Stimulated activated CD8-positive, alpha-beta memory T cell treated with anti-CD3 and anti-CD28 coated beads, Interleukin-7, amount 100 ng/mL, for 1 hour (primary cell): ENCODE measurements at places on chromosomes 7 and 10.

GRCh38 chr10:49512121-49512809 lies 26.7 kb downstream of the ERCC6 start:
- DNase-seq, result no peak

DNA sequence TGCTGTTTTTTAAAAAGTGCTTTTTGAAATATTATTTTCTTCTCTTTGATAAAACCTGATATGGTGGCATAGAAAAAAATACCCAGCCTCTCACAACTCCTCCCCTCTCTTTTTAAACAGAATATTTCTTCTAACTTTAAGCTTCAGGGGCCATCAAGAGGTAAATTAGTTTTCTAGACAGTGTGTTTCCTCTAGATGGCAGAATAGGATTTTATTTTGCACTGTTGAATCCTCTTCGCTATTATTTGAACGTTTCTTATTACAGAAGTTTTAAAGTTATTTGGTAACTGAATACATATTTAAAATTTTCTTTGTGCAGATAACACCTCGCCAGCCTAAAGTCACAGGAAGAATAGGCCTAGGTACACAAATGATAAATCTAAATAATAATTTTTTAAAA lies 30.3 kb downstream of the ARL5B start:
- DNase-seq, result no peak

DNA sequence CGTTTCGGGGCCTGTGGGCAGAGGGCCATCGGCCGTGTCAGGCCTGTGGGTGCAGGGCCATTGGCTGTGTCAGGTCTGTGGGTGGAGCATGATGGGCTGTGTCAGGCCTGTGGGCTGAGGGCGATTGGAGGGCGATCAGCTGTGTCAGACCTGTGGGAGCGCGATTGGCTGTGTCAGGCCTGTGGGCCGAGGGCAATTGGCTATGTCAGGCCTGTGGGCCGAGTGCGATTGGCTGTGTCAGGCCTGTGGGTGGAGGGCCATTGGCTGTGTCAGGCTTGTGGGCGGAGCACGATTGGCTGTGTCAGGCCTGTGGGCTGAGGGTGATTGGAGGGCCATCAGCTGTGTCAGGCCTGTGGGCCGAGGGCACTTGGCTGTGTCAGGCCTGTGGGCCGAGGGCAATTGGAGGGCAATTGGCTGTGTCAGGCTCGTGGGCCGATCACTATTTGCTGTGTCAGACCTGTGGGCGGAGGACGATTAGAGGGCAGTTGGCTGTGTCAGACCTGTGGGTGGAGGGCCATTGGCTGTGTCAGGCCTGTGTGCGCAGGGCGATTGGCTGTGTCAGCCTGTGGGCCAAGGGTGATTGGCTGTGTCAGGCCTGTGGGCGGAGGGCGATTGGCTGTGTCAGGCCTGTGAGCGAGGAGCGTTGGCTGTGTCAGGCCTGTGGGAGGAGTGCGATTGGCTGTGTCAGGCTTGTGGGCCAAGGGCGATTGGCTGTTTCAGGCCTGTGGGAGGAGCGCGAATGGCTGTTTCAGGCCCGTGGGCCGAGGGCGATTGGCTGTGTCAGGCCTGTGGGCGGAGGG lies 54.1 kb downstream of the DYNC2I1 start:
- DNase-seq, result no peak

- no peak for DNase-seq
These were observed 221.5 kb downstream of the ADAM12 start for GRCh38 chr10:126166797-126167196.

GRCh38 chr7:31020652-31021051 lies 31.5 kb upstream of the ADCYAP1R1 start:
- DNase-seq, result no peak

GRCh38 chr10:47166405-47166777 lies 133.6 kb upstream of the GDF10 start:
- DNase-seq, result no peak

- no peak for DNase-seq
These were observed 39.8 kb downstream of the FOXI2 start for GRCh38 chr10:127776816-127777215.

DNA sequence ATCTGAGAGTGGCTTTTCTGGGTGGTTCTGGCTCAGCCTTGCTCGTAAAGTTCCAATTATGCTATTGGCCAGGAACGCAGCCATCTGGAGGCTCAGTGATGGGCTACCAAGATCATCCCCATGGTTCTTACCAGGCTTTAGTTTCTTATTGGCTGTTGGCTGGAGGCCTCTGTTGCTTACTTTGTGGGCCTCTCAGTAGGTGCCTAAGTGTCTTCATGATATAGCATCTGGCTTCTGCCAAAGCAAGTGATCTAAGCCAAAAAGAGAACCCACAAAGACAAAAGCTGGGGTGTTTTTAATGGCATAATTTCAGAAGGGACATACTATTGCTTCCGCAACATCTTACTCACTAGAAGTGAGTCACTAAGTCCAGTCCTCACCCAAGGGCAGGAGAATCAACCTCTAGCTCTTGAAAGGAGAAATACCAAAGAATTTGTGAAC lies 132.0 kb upstream of the MDFIC start:
- DNase-seq, result no peak

DNA sequence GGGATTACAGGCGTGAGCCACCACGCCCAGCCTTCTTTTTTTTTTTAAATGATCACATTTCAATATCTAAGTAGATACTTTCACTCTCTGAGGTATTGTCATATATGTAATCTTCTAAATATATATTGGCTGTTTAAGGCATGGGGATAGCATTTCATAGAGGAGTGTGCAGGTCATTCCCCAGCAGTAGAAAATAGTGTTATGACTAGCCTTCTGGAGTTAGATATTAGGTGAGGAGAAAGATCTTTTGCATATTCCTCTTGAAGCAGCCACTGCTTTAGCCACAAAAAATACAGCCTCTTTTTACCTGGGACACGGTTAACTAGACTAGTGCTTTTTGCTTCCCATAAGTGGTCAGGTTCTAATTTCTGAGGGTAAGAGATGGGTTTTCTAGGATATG lies 28.9 kb downstream of the ADD3 start:
- no peak for DNase-seq

GRCh38 chr10:103077020-103077419 lies 116.1 kb downstream of the NT5C2 start:
- DNase-seq, result no peak

DNA sequence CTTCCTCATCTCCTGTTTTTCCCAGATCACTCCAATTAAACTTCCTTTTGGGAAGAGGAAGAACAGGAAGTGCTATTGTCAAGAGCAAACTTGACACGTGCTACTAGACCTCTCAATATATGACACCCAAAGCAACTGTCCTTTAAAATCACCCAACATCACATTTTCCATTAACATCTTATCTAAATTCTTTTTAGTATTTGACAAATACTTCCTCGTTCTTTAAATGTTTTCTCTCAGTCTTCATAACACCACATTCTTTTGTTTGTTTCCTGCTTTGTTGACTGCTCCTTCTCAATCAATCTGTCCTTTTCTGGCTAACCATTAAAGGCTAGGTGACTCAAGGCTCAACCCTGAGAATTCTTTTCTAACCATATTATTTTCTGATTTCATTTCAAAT lies 7.1 kb upstream of the TFPI2 start:
- no peak for DNase-seq

DNA sequence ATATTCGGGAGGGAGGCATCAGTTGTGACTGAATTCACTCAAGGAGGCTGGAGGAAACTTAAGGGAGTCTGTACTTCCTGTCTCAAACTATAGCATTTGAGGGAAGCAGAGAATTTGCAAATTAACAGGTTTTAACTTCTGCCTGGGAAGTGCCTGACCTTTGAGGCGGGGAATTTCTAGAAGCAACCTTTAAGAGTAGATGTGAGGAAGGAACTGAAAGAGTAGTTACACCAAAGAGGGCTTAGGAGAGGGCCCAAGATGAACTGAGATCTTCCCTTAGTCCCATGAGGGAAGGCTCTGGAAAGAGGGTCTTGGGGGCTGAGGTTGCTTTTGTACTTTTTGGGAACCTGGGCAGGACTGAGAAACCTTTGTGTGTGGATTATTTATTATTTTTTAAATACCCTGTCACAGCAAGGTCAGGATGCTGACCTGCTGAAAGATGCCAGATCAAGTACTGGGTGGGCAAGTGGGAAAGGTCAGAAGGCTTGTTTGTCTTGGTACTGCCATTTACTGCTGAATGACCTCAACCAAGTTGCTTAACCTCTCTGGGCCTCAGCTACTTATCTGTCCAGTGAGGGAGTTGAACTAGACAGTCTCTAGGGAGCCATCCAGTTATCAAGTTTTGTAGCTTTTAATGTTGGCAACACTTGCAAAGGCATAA lies 2.4 kb downstream of the GPR158 start:
- no peak for DNase-seq

GRCh38 chr10:120456626-120457430 lies at the start of gene PLPP4:
PLPP4 (plus strand) TSS chr10:120457227; CDS start chr10:120457306, 79 bp downstream.
- no peak for DNase-seq

DNA sequence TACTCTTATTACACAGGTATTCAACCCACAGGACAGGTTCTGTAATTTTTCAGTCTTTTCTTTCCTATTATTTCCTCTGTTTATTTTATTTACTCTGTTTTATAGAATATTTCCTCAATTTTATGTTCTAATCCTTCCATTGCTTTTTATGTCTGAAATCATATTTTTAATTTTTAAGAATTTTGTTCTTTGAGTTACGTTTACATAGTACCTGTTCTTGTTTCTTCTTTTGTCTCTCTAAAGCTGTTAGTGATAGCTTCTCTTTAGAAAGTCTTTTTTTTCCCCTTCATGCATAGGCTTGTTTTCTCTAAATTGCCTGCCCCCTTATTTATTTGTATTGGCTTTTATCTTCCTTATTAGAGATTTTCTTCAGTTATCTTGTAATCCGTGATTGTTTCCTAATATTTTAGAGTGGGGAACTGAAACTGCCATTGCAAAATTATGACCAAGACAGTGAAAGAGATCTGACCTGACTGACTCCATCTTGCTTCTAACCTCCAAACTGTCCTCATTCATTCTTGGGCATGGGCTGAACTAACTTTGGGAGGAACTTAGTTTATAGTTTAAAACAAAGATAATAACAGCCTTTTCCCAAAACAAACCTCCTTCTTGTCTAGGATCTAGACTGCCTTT lies 187.6 kb downstream of the PFKFB3 start:
- DNase-seq, result no peak

DNA sequence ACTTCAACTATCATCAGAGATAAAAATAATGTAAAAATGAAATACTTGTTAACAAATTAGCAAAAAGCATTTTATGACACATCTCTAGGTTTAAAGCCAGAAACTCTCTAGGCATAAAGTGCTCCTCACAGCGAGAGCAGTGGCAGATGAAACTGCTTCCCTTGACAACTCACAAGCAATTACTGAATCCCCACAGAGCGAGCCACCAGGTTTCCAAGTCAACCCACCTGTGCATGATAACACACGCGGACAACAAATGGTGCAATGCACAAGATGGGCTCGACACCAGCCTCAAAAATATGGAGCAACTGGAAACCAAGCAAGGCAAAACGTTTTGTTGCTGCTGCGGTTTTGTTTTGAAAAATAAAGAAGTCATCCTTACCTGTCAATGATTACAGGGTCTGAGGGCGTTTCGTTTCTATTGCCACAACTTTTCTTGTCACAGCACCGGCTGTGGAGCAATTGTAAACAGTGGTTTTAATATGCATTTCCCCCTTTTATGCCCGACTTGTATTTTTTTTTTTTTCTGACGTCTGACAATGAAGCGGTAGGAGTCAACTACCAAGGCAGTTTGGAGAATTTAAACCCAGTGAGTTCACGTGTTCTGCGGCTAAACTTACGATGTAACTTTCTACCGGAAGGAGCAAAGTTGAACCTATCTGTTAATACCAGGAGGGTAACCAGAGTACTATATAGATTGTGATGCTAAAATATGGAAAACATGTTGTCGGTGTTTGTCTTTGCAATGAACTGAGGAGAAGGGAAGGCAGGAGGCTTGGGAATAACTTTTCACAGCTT lies 7.0 kb downstream of the EBF3 start:
- no peak for DNase-seq

- no peak for DNase-seq
These were observed 53.8 kb downstream of the GRID1 start for GRCh38 chr10:86312701-86313270.

DNA sequence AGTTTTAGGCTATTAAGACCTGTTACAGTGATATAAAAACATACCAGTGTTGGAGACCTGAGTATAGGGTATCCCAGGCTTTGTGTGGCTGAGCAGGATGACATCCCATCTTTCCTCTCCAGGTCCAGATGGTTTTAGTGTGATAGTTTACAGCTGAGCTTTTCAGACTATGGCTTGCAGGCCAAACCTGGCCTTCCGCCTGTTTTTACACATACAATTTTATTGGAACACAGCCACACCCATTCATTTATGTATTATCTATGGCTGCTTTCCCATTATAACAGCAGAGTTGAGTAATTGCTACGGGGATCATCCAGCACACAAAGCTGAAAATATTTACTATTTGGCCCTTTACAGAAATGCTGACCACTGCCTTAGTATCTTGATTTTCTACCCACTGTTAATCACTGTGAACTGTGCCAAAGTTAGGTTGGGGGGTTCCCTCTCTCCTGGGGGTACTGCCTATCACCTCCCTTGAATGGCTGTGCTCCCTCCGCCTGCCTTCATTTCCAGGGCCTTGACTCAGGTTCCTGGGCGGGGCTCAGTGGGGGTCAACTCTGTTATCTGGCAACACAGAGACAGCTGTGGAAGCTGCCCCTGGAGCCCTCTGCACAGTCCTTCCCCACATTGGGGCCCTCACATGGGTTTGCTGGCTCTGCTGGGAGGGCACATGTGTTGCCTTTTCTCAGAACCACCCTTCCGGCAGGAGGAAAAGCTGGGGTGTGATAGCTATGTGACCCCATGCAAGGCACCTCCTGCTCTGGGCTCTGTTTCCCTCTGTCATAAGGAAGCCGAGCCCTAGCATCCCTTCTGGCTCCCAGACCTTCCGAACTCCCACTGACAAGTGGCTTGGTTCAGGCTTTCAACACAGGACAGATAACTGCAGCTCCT lies 40.3 kb upstream of the SH2D4B start:
- no peak for DNase-seq

- DNase-seq, result no peak
These were observed 106.4 kb downstream of the CAMK1D start for GRCh38 chr10:12455766-12456165.

GRCh38 chr7:31311552-31311951 lies 29.0 kb downstream of the NEUROD6 start:
- DNase-seq, result no peak

DNA sequence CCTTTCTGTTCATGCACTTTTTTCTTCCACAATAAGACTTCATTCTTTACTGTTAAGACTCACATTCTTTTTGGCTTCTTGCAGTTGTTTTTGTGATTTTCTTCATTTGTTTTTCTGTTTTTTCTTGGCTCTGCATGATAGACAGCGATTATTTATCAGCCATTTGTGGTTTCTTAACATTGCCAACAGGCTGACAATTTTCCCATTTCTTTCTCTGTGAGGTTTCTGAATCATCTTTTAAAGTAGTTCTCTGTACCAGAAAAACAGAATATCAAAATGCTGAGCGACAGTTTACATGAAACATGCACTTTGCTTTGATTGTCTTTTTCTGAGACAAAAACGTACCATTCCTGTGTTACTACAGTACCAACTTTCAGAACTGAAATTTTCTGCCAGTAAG lies 334.2 kb upstream of the MAGI2 start:
- no peak for DNase-seq

DNA sequence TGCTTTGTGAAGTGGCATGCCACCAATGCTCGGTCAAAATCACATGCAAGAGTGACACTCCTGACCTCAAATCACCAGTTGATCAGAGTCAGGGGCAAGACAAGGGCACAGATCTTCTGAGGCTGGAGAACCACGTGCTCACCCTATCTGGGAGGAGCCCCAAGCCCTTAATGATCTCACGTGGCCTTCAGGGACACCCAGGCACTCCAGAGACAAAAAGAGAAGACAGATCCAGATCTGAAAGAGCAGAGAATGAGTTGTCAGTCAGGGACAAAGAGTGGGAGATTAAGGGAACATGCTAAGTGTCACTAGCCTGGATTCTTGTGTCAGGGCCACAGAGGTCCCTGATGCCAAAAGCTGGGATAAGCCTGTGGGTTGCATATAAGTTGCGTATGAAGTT lies 134.3 kb downstream of the PLXNA4 start:
- no peak for DNase-seq
